ENCODE measurements at places on chromosomes 6 and 20.
A peak's percentile ranks its signal among the peaks of the same experiment; 100 is the strongest.

- H3K36me3 ChIP-seq = no peaks in the 10 kb centered on the region
- no peak overlapping the region for H3K27ac ChIP-seq
- H3K4me1 ChIP-seq = peaks cover 2% of the 10 kb centered on the region
- H3K4me3 ChIP-seq = no peak overlapping the region
- H3K27me3 ChIP-seq = peaks cover 20% of the 10 kb centered on the region
- DNase-seq = no peak
Measured at GRCh38 chr6:32794510-32794909, 22.3 kb downstream of the HLA-DOB start.

GRCh38 chr6:89776583-89777233, 42.9 kb downstream of the MDN1 start:
- no peaks in the 10 kb centered on the region for H3K27me3 ChIP-seq
- H3K4me3 ChIP-seq = no peak overlapping the region
- no peaks in the 10 kb centered on the region for H3K4me1 ChIP-seq
- no peak overlapping the region for H3K27ac ChIP-seq
- H3K36me3 ChIP-seq = peaks cover 83% of the 10 kb centered on the region

- H3K4me3 ChIP-seq = no peak overlapping the region
- no peaks in the 10 kb centered on the region for H3K36me3 ChIP-seq
- H3K27ac ChIP-seq = no peak overlapping the region
- no peaks in the 10 kb centered on the region for H3K27me3 ChIP-seq
Measured at GRCh38 chr6:168928012-168928411, 325.6 kb downstream of the THBS2 start.

GRCh38 chr6:147879031-147879580, 370.6 kb downstream of the SAMD5 start:
- H3K4me1 ChIP-seq = no peaks in the 10 kb centered on the region
- no peaks in the 10 kb centered on the region for H3K27me3 ChIP-seq
- DNase-seq = no peak
- H3K36me3 ChIP-seq = no peaks in the 10 kb centered on the region

DNA sequence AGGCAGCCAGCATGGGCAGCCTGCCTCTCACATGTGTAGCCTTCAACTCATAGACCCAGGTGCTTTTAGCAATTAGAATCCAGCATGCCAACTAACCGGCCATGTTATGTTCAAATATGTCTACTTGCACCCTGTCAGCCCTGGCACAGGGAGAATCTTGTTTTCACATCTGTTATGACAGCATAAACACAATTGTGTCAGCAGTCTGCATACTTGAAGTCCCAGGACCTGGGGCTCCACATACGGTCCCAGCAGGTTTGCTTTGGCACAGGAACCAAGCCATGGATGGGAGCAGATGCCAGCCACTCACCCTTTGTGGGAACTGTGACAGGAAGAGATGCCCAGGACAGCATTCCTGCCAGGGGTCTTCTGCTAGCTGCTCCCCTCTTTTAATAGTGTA, 67.2 kb upstream of the SYNDIG1 start:
- H3K36me3 ChIP-seq = no peaks in the 10 kb centered on the region
- H3K4me1 ChIP-seq = peaks cover 2% of the 10 kb centered on the region
- no peak overlapping the region for H3K4me3 ChIP-seq
- no peak overlapping the region for H3K27ac ChIP-seq

DNA sequence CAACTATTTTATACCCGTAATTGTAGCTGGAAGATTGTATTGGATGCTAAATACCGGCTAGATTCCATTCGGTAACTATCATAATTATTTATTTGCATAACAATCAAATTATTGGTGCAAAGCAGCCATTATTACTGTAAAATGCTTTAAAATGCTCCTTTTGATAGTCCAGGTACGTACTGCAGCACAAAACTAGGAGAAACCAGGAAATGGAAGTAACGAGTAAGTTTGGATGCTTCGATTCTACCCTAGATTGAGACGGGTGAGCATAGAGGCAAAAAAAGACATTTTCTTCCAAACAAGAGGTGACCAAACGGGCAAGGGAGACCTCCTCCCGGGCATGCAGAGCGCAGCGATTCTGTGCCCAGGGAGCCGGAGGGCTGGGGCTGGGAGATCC, 469 bp upstream of the XRN2 start:
- H3K27me3 ChIP-seq = no peaks in the 10 kb centered on the region
- peak overlapping the region; percentile 97 for H3K4me3 ChIP-seq
- H3K4me1 ChIP-seq = peaks cover 20% of the 10 kb centered on the region
- peak overlapping the region; percentile 96 for H3K27ac ChIP-seq
- H3K36me3 ChIP-seq = no peaks in the 10 kb centered on the region

DNA sequence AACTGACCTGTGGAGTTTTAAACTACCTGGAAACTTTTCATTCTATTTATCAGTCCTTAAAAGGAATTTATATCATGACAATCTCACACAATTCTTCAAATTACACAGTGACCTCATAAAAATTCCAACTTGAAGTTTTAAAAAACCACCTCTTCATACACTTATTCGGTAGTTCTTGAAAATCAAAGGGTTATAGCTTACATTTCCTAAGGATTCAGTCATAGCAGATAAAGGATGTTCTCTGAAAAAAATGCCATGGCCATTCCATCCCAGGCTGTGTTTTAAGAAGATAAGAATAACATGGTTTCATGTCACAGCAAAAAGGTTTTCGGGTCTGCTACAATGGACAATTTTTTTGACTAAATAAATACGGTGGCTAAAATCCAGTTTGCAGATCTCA, 41.2 kb downstream of the GOPC start:
- no peak overlapping the region for H3K27ac ChIP-seq
- H3K27me3 ChIP-seq = no peaks in the 10 kb centered on the region
- H3K4me3 ChIP-seq = no peak overlapping the region
- H3K36me3 ChIP-seq = peaks cover 12% of the 10 kb centered on the region

GRCh38 chr6:56649053-56649769, 6.5 kb upstream of the DST start:
- no peak for DNase-seq
- H3K4me1 ChIP-seq = peaks cover 24% of the 10 kb centered on the region
- H3K36me3 ChIP-seq = peaks cover 68% of the 10 kb centered on the region

- no peak overlapping the region for H3K4me3 ChIP-seq
- peaks cover 5% of the 10 kb centered on the region for H3K4me1 ChIP-seq
- no peaks in the 10 kb centered on the region for H3K27me3 ChIP-seq
- H3K36me3 ChIP-seq = no peaks in the 10 kb centered on the region
- DNase-seq = no peak
Measured at GRCh38 chr20:11691766-11692165, 225.9 kb upstream of the BTBD3 start.
